ENCODE measurements at places on chromosomes 16 and 17.

GRCh38 chr17:19238167-19238505 lies 970 bp downstream of the EPN2 start:
- DNase-seq, result peak; percentile 10

DNA sequence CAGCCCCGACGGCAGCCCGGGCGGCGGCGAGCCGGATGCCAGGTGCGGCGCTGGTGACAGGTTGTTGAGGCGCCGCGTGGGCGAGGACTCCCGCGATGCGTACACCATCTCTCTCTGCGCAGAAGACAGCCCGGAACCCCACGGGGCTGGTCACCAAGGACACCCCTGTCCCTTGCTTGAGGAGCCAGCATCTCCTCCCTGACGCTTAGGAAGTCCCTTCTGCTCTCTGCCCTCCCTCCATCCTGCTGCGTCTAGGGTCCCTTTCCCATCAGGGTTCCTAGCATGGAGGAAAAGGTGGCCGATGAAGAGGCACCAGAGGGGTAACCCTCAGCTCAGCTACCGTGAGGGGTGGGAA lies 43.6 kb downstream of the SRCIN1 start:
- no peak for DNase-seq

- DNase-seq, result no peak
Measured at GRCh38 chr17:48883171-48883570, 9.4 kb upstream of the ATP5MC1 start.

- no peak for DNase-seq
Measured at GRCh38 chr16:67215706-67216105, 11.2 kb upstream of the TMEM208 start.

DNA sequence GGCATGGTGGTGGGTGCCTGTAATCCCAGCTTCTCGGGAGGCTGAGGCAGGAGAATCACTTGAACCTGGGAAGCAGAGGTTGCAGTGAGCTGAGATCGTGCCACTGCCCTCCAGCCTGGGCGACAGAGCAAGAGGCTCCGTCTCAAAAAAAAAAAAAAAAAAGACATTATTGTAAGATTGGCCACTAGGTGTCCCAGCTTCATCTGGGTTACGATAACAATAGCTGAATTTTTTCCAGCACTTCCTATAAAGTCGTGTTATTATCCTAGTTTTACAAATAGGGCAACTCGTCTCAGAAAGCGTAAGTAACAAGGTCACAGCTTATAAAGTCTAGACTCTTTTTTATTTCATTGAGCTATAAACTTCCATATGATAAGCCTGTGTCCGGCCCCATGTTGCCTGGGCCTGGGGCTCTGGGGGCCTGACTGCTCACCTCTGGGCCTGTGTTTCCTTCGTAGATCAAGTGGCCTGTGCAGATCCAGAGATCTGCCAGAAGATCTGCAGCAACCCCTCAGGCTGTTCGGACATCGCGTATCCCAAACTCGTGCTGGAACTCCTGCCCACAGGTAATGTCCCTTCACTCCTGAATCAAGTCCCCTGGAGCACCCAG lies 60.5 kb downstream of the SLC5A11 start:
- DNase-seq, result no peak

DNA sequence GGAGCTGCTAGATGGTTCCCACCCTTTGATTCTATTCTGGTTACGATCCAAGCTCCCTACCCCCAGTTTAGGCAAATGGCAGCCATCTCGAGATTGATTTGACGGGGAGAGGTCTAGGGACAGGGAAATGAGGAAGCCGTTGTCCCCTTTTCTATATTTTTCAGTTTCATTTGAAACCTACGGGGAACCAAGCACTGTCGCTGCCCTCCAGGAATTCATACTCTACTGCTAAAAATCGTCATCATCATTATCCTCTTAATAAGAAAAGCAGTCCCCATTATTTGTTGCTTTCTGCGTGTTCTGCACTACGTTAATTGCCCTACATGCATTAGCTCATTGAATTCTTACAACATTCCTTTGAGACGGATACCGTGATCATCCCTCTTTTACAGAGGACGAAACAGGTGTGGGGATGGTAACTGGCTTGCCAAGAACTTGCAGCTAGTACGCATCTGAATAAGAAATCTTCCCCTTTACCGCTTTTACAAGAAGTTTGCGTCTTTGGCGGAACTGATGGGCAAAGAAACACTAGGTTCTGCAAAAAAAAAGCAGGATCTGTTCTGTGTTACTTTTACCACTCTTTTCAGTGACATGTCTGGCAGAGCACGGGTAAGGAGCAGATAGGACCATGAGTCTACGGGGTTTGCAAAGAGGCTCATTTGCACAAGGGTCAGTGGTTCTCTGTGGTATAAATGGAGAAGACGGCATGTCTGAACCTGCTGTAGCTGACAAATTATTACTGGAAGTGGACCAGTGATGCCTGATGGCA lies 1.1 kb downstream of the CCP110 start:
- no peak for DNase-seq

DNA sequence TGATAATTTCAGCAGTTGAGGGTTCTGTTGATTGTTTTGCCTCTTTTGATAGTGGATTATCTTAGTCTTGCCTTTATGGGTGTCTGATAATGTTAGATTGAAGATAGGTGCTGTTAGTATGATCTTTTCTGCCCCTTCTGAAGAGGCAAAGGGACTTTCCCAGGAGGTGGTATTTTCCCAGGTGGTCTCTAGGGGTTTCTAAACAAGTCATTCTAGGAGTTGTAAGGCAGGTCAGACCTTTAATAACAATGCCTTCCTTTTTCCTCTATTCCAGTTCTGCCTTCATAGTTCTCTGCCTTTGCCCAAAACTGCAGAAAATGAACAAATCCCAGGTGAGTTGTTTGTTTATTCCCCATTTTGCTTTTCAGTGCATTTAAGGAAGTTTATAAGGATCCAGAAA lies 4.3 kb downstream of the ZFP1 start:
- DNase-seq, result no peak

- no peak for DNase-seq
Measured at GRCh38 chr17:48601539-48602425, 3.0 kb downstream of the HOXB6 start.

DNA sequence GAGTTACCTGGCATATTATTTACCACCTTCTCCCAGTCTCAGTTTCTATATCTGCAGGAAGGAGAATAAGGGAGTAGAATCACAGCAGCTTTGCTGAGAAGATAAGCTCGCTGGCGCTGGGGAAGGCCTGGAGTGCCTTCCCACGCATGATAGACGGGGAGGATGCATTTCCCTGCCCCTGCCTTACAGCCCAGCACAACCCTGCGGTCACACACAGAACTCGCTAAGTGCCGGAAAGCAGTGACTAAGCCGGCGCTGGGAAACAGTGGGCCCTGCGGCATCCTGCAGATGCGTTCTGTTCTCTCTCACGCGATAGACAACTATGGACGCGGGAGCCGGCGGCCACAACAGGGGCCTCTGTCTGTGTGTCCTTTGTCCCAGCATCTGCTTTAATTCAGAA lies 4.8 kb downstream of the CA5A start:
- DNase-seq, result no peak

DNA sequence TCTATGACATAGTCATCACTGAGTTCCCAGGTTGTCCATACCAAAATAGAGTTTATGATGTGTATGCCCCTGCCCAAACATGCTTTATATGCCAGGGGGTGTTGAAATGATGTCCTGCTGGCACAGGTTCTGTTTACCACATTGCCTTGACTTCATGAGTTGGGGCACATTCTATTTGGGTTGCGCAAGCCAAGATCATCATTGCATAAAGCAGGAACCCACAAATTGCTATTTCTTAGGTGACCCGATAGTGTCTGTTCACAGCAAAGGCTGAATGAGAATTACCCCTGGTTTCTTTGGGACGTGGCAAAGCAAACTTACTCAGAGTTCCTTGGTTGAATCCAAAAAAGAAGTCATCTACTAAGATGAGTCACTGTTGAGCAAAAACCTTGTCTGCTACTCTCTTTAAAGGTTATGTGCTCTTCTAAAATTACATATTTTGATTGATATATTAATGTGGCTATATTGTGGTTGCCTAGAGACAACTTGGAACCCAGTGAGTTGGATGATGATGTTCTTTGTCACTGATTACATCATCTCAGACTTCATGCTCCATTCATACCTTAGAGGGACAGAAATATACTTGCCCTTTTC lies 912.6 kb upstream of the SOX9 start:
- DNase-seq, result no peak

GRCh38 chr16:57683636-57684545 lies 10.7 kb upstream of the DRC7 start:
- DNase-seq, result no peak

DNA sequence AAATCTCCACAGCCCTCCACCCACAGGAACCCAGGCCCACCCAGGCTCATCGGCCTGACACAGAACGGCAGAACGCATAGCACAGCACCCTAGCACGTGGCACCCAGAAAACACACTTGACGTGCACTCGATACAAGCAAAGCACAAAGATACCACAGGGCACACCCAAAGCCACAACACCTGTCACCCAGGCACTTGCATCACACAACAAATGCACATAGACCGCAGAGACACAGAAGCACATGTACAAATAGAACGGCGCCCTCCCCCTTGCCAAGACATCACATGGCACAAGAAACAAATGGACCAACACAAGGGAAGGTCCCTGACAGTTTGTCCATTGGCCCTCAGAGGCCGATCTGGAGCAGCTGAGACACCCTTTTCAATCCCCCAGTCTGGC lies 147.7 kb upstream of the WSCD1 start:
- no peak for DNase-seq

DNA sequence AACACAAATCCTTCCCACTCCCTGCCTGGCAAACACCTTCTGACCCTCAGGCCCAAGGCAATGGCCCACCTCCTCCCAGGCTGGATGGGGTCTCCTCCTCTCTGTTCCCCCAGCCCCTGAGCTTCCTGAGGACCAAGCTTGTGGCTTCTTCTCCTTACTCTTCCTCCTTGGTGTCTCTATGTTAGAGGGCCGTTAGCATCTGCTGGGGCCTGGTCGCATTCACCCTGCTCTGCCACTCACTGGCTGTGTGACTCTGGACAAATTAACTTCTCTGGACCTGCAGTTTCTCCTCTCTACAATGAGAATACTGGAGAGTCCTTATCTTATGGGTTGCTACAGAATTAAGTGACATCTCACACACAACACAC lies 725 bp upstream of the MT2A start:
- DNase-seq, result no peak

DNA sequence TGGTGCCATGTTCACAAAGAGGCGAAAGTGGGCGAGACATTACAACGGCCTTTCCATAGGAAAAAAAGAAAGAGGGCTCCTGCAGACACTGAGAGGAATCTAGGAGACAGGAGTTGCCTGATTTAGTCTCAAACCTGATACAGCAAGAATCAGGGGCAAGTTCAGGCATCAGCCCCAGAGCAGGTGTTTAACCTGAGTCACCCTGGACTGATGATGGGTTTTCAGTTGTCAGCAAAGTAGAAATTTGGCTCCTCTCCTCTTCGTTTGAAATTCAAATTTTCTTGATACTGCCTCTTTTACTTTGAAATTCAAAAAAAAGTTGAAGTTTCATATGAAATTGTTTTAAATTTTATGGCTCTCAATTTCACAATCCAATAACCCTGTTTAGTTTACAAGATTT lies 189.5 kb downstream of the ABCC12 start:
- no peak for DNase-seq

GRCh38 chr16:84121007-84121406 lies 4.3 kb upstream of the MBTPS1 start:
- DNase-seq, result no peak

DNA sequence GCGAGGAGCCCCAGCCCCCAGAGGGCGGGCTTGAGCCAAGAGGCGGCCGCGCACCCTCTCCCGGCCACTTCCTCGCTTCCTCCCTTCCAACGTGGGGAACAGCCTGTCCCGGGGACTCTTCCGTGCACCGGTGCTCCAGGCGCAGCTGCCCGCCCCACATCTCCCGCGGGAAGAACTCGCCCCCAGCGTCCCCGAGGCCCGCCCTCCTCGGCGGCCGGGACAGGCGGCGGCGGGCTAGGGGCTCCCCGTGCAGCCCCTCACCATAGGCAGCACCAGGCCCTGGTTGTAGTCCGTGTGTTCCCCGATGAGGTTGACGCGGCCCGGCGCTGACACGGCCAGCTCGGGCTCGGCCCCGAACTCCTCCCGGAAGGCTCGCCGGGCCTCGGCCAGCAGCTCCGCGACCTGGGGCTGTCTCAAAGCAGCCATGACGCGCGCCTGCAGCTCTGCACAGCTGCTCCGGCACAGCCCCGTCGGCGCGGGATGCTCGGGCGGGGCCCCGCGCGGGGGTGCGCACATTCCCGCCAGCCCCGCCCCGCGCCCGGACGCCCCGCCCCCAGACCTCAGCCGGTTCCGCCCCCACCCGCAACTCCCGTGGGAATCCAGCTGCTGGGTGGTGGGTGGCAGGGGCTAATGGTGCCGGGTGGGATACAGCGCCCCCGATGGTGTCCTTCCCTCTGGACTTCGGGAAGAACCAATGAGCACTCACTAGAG lies at the start of gene GALK1:
Gene GALK1, minus strand, starts transcription at position 482 of the 711 bp plus-strand sequence. Its CDS starts 56 bp downstream, at position 426.
- DNase-seq, result peak; percentile 77

DNA sequence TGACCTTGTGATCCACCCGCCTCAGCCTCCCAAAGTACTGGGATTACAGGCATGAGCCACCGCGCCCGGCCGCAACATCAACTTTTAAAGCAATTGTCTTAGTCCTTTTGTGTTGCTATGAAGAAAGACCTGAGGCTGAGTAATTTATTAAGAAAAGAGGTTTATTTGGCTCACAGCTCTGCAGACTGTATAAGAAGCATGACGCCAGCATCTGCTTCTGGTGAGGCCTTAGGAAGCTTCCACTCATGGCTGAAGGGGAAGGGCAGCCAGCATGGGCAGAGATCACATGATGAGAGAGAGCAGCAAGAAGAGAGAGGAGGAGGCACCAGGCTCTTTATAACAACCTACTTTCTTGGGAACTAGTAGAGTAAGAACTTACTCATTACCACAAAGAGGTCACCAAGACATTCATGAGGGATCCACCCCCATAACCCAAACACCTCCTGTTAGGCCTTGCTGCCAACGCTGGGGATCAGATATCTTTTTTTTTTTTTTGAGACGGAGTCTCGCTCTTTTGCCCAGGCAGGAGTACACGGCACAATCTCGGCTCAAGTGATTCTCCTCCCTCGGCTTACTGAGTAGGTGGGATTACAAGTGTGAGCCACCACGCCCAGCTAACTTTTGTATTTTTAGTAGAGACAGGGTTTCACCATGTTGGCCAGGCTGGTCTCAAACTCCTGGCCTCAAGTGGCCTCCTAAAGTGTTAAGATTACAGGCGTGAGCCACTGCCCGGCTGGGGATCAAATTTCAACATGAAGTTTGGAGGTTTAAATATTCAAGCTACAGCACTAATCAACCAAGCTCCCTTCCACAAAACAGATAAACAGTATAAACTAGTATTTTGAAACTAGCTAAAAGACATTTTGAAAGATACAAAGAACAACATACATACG lies 21.4 kb upstream of the GPT2 start:
- no peak for DNase-seq

- no peak for DNase-seq
Measured at GRCh38 chr16:67006930-67007658, 18.7 kb downstream of the CES4A start.

DNA sequence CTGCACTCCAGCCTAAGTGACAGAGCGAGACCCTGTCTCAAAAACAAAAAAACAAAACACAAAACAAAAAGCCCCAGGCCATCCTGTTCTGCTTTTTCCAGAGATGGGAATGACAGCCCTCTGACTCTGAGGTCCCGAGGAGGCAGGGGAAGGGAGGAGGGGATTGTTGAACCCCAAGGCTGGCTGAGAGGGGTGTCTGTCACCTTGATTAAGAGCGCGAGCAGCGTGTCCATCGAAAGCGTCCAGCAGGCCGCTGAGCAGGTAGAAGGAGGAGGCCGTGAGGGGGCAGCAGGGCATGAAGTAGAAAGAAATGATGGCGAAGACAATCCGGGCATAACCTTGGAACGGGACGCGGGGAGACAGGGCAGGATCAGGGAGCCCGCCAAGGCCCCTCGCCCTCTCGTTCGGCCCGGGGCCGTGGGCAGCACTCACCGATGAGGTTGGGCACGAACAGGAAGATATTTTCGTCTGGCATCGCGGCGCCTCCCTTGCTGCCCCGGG lies 593 bp downstream of the CDIPT start:
- DNase-seq, result no peak

Data from activated naive CD8-positive, alpha-beta T cell treated with anti-CD3 and anti-CD28 coated beads, Interleukin-2, amount 50 U/mL, for 24 hours (primary cell).